ENCODE measurements at places on chromosomes 3 and 15. TPM values are rescaled to one million over a fixed set of nuclear protein-coding genes. Genes with fewer than 3 reads are reported as not detected.

Gene FHIT
- total RNA-seq = not detected

Gene RAB43
- total RNA-seq = 10.7 TPM

Gene DLL4
- not detected for total RNA-seq

DNA sequence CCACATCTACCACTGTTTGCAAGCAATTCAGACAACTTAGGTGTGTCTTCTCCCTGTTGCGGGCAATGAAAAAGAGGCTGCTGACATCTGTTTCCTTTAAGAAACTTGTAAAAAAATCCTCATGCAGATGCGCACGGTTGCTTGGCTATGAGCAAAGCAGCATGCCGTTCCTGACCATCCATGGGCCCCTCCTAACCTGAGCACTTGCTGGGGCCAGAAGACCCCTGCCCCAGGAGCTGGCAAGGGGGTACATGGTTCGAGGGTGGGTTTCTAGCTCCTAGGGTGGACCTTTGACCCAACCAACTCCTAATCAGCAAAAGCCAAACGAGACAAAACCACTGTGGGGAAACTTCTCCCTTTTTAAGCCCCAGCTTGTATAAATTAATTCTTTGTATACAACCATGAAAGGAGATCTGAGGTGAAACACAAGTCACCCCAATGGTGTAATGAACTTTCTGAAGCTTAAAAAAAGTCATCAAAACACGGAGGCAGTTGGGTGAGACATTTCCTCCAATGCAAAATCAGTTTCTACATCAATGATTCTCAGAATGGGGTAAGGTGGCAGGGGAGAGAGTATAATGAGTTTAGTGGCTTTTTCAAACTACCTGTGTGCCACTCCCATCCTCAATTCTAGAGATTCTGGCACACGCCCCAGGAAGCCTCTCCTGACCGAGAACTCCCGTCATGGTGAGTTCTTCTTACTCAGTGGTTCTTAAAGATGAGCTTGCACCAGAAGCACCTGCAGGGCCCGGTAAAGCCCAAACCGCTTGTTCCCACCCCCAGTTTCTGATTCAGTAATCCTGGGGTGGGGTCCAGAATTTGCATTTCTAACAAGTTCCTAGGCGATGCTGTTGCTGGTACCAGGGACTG lies 44.1 kb downstream of the CPN2 start:
- no peak for DNase-seq

DNA sequence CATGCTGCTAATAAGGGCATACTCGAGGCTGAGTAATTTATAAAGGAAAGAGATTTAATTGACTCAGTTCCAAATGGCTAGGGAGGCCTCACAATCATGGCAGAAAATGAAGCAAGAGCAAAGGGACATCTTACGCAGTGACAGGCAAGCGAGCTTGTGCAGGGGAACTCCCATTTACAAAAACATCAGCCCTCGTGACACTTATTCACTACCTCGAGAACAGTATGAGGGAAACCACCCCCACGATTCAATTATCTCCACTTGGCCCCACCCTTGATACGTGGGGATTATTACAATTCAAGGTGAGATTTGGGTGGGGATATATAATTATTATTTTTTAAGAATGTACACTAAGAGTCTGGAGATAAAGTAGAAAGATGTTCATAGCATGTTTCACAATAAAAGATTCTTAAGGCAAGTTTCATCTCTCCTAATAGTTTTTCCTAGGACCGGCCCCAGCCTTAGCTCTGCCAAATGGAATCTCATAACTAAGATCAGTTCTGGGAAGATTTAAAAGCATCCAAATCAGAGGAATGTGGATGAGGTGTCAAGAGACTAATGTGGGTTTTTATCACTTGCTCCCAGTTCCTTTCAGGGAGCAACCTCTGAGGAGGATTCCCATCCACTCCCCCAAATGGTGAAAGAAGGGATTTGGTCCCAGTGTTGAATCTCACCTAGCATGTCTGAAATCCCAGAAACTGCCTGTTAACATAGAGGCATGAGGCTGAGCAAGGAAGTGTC lies 221.0 kb downstream of the ZMAT3 start:
- no peak for DNase-seq

- DNase-seq = no peak
Observed at GRCh38 chr15:33309602-33310276, 1.0 kb upstream of the RYR3 start.

Gene CLDN1
- 1.3 TPM for total RNA-seq

DNA sequence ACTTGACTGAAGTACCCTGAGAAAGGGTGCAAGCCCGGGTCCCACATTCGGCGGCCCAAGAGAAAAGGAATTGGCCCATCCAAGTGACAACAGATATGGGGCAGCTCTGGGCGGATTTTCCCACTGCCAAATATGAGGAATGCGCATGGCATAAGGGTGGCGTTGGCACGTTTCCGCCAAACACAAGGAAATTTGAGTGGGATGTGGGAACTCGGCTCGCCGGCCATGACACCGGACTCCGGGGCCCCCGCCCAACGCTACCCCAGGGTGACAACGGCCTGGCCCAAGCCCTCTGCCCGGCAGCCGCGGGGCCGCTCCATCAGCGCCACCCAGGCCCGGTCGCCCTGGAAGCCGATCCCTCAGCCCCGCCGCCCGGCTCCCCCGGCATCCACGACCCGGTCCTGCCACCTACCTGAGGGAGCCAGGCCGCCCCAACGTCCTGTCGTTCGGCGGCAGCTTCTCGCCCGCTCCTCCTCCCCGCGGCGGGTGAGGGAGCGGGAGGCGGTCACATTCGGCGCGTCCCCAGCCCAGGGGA lies 449 bp downstream of the RAF1 start:
- DNase-seq = peak; percentile 48

GRCh38 chr3:38960953-38961622 lies 90.7 kb downstream of the SCN11A start:
- DNase-seq = peak; percentile 35

GRCh38 chr3:184693011-184693975 lies 18.6 kb downstream of the MAGEF1 start:
- DNase-seq = no peak

- DNase-seq = peak; percentile 16
Observed at GRCh38 chr3:116630494-116630893, 79.1 kb upstream of the TUSC7 start.

- DNase-seq = no peak
Observed at GRCh38 chr3:25151903-25152295, 276.2 kb upstream of the RARB start.

DNA sequence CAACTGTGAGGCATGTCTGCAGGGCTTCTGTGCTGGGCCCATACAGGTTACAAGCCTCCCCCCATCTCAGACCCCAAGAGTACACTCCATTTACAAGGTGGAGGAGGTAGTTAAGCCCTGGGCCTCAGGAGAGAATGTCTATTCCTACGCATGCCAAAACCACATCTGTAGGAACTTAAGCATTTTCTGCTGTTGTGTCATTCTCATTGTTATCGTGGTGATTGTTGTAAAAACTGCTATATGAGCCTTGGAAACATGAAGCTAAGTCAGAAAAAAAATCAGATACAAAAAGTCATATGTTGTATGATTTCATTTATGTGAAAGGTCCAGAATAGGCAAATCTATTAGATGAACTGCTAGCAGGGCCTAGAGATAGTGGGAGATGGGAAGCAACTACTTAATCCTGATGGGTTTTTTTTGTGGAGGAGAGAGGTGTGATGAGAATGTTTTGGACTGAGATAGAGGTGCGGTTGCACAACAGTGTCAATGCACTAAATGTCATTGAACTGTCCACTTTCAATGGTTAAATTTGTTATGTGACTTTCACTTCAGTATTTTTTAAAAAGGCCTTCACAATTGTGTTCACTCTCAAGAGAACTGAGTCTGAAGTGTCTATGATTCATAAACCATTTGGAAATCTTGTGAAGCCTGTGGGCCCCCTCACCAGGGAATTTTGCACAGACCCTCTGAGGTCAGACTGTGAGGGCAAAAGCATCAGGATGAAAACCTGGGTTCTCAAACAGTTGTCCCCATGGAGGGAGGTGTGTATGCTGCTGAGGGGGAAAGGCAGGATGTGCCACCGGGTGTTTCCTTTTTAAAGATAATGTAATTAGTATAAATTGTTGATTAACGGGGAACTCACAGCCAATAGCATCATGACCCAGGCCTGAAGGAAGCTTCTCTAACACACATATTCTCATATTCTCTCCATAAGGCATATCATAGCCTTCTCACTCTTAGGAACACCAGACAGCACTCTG lies 3.2 kb downstream of the RTP3 start:
- no peak for DNase-seq

- DNase-seq = no peak
Observed at GRCh38 chr3:131242201-131242600, 139.4 kb upstream of the NUDT16 start.

Gene SEMA7A
- 12.0 TPM for total RNA-seq

- no peak for DNase-seq
Observed at GRCh38 chr3:85074003-85074402, 115.2 kb downstream of the CADM2 start.

Gene TRH
- not detected for total RNA-seq

Gene SNTN
- not detected for total RNA-seq

DNA sequence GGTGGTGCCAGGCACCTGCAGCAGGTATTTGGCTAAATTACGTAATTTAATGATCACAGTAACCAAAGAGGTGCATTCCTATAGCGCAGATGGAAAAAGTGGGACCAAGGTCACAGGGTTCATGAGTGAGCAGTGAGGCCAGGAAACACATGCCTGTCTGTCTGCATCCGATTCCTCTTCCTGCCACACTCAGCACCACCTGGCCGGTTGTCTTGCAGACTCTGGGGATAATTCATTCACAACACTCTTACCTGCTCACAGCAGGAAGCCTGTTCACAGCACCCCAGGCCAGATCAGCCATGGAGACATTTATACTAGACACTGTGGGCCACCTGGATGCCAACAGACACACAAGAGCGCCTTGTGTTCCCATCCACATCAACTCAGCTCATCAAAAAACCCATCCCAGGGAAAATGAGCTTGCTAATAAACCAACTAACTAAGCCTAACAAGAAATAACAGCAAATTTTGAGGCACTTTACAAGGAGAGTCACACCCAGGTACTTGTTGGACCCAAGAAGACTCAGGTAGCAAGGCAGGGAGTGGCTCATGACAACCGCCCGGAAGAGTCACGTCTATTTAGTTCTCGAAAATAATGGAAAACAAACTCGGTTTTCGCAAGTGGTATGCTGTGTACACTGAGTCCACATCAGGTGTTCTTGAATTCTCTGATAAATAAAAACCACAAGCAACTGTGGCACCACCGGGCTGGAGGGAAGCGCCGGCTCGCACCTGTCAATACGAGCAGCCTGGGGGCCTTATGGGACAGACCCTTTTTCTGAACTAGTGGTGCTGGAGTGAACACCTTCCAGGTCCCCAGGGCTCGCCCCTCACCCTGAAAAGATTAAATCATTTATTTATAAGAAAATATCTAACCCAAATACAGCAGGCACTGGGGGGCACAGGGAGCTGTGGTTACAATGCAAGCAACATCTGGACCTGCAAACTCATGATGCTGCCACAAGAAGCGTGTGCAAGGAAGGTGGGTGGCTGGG lies 40.5 kb downstream of the FAM174B start:
- no peak for DNase-seq

Gene HOMER2
- total RNA-seq = 19.6 TPM

DNA sequence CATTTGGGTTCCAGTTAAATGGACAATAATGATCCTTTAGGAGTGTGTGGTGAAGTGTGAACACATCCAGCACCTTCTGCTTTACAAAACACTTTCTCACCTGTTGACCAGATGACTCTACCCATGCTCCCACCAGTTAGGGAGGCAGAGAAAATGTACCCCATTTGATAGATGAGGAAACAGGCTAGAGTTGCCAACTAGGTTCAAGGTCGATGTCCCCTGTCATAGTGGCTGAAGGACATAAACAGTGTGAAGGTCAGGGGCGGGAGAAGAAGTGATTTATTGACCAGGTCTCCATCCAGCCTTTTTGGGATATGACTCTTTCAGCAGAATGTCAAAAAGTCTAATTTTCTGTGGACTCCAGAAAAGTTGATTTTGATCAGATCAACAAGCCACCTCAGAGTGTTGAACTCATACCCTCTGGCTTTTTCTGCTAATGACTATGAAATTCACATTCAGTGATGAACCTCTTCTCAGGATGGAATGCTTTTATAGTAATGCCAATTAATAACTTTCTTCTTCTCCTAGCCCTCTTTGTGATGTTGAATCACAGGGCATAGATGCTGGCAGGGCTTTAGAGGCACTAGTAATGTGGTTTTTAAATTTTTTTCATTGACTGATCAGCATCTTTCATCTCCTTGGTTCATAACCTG lies 57.5 kb downstream of the CPN2 start:
- DNase-seq = no peak

DNA sequence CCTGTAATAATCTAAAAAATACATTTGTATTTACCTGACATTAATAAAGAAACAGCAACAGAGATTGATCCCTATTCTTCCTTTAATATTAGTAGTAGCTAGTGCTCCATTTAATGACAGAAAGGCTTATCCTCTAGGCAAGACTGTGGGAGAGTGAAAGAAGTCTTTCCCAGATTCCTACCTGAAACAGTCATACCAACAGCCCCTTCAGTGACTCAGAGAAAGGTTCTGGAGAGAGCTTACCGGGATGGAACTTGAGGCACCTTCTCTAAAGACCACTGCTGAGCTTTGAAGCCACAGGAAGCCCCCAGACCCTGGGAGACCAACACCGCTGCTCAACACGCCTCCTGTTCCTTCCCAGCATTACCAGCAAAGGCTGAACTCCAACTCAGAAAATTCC lies 66.9 kb upstream of the FGF12 start:
- no peak for DNase-seq

Gene TTBK2
- 2.4 TPM for total RNA-seq

DNA sequence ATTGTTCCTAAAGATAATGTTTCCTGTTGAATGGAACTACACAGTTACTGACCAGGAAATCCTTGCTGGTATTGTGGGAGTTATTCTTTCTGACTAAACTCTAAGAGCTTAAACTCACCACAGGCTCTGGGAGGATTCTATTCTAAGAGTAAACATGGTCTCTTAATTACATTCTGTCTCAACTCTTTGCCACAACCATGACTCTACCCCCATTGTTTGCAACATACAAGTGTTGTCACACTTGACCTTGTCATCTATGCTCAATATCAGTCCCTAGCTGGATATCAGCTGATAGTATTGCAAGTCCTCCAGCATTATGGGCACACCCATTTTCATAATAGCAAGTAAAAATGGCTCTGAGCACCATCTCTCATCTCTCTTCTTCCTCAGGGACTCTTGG lies 29.6 kb upstream of the SECISBP2L start:
- DNase-seq = no peak

Gene PLCL2
- 9.6 TPM for total RNA-seq

DNA sequence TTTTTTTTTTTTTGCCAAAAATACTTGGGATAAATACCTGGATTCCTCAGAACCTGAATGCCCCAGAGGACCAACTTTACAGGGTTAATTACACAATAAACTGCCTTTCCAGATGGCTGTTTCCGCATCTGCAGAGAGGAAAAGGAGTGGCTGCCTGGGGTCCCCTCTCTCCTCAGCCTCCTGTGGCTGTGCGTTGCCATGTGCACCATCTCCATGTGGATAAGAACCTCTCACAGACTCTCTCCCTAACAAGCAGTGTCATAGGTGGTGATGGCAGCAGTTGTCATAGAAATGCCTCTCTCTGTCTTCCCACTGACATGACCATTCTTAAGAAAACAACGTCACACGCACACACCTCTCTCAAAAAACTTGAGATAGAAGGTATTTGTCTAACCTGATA lies 179.4 kb downstream of the RPLP1 start:
- no peak for DNase-seq

GRCh38 chr3:41600616-41601015 lies 361.3 kb downstream of the ULK4 start:
- DNase-seq = no peak

GRCh38 chr15:73273181-73274002 lies 95.4 kb downstream of the HCN4 start:
- peak; percentile 39 for DNase-seq

Gene GRIP2
- not detected for total RNA-seq

Gene IL5RA
- total RNA-seq = not detected
